ENCODE measurements at places on chromosomes 11 and 22.

GRCh38 chr11:17812865-17813187 is 78.2 kb downstream of the KCNC1 start:
- DNase-seq = no peak

DNA sequence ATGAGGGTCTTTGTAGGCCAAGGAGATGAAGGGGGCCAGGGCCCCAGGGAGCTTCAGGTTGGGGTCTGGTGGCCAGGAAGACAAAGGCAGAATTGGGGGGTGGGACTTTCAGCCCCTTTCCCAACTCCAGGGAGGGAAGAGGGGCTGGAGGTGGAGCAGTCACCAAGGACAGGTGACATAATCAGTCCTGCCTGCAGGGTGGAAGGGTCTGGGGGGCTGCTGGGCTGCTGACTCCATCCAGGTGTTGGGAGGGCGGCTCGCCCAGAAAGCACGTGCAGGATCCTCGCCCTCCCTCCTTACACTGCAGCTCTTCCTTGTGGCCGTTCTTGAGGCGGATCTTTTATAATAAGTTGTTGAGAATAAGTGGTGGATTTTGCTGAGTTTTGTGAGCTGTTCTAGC is 1491.1 kb downstream of the TBC1D22A start:
- no peak for DNase-seq

DNA sequence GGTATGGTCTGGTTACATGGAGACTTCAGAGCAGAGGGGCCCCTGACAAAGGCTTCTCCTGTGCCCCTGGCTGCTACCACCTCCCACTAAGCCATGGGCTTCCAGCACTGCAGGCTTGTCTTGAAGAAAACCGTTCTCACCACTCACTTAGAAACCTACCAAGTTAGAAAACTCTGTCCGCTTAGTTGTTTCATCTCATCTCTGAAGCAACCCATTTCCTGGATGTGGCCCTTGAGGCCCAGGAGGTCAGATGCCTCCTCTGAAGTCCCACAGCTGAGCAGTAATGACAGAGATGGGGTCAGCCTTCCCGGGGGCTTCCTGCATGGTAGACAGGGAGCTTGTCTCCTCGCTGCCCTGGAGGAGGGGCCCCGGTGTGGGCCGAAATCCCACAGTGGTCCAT is 12.9 kb downstream of the CSF2RB start:
- no peak for DNase-seq

- DNase-seq = peak; percentile 17
Measured at GRCh38 chr11:34052608-34053160, 1.2 kb downstream of the CAPRIN1 start.

DNA sequence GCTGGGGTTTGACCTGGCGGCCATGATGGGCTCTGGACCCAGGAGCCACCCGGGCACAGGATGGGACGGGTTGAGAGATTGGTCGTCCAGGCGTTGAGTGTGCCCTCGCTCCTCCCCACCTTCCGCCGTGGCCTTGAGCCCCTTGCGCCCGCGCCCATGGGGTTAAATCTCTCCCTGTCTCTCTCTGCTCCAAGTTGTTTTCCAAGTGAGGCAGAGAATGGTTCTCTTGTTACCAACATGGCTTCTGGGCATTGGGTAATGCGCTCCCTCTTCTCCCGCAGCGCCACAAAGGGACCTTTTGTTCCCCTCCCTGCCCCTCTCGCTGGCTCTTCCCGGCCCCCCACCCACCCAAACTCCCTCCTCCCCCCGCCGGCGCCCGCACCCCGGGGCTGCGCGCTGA is 18.8 kb upstream of the PICK1 start:
- no peak for DNase-seq

DNA sequence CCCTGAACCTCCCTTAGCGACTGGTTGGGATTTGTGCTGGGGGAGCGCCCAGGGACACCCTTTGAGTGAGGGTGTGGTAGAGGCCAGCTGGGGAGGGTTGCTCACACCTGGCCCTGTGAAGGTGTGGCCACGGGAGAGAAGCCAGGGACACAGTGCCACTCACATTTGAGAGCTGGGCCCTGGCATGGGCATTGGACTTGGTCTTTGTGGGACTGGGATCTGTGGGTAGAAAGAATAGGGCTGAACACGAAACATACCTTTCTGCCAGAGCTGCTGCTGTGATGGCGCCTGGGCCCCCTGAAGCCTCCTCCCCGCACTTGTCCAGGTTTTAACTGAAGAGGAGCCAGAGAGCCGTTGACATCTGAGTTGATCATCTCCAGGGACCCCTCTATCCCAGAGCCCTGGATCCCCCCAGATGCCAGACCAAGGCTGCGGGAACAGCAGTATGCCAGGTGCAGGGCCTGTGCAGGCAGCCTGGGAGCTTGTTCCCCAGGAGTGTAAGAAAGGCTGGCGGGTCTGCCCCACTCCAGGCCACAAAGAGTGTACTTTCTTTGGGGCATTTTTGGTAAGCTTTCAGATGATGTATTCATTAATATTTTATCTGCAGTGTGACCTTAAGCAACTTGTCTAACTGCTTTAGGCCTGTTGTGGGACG is 284.1 kb downstream of the TBC1D22A start:
- DNase-seq = no peak

- DNase-seq = no peak
Measured at GRCh38 chr22:27424319-27424718, 377.2 kb downstream of the MN1 start.

- DNase-seq = no peak
Measured at GRCh38 chr11:61769946-61770683, 17.7 kb downstream of the MYRF start.

GRCh38 chr11:118948000-118948399 is 8.1 kb upstream of the UPK2 start:
- DNase-seq = no peak

GRCh38 chr11:6557761-6558674 is 45.4 kb downstream of the RRP8 start:
- DNase-seq = no peak

- DNase-seq = peak; percentile 100
Measured at GRCh38 chr11:13118194-13118593, 109.1 kb downstream of the RASSF10 start.

Measured in kidney tubule cell (primary cell).